ENCODE measurements at places on chromosomes 7 and 10. TPM values are rescaled to one million over a fixed set of nuclear protein-coding genes. Genes with fewer than 3 reads are reported as not detected.

- ATAC-seq: no peak
Observed at GRCh38 chr7:135991322-135991721, 14.2 kb upstream of the MTPN start.

- ATAC-seq: no peak
Observed at GRCh38 chr7:137038706-137039105, 170.3 kb downstream of the CHRM2 start.

HACD1 gene
- 89.5 TPM for total RNA-seq

FKBP6 gene
- total RNA-seq: not detected

PIP gene
- not detected for total RNA-seq

DNA sequence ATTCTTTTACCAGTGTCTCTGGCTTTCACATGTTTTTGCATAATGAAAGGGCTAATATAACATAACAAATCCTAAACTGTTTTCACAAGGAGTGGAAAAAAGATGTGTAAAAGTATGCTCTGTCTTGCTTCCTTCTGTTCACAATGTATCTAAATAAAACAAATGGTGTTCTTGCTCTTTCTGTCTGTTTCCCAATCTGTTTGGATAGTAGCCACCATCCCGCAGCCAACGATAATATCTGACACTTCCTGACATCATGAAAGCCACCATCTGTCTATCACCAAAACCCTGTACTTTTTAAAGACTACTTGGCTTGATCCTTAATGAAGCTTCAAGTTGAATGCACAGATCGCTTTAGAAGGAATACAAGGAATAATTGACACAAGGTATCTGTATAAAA lies 246.2 kb downstream of the ETV1 start:
- no peak for ATAC-seq

GPR26 gene
- total RNA-seq: 0.02 TPM

FAM204A gene
- 113 TPM for total RNA-seq

- ATAC-seq: no peak
Observed at GRCh38 chr10:114115661-114116445, 58.1 kb downstream of the CCDC186 start.

Measured in gastroesophageal sphincter (tissue), 4 donors.